Common myeloid progenitor, CD34-positive (primary cell): ENCODE measurements at places on chromosomes 7 and 10.

DNA sequence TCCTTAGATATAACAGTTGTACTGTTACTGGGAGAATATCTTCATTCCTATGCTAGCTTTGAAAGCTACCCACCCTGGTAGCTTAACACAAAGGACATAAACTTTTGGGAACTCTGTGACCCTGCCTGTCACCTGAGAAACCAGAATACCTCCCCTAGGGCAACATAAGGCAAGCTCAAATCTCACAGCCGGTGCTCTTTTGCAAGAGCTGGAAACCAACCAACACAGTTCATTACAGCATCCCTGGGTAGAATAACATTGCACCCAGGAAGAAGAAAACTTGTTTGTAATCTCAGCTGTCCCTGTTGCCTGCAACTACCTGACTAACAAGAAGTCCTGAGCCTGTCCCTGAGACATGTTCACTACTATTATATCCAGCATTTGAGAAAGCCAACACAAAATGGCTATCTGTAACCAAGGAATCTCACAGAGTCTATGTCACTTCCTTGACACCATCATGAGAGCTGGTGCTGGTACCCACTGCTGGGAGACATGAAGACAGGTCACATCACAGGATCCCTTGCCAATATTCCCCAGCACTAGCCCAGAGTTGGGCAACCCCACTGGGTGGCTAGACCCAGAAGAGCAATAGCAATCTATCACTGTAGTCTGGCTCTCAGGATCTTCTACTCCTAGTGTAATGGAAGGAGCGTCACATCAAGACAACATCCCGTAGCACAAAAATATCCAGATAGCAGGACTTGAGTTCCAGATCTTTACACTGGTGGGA is 31.3 kb downstream of the AKR1C3 start:
- H3K4me3 ChIP-seq = no peak overlapping the region
- H3K27ac ChIP-seq = no peak overlapping the region
- H3K36me3 ChIP-seq = no peaks in the 10 kb centered on the region
- no peaks in the 10 kb centered on the region for H3K4me1 ChIP-seq
- no peak for DNase-seq

DNA sequence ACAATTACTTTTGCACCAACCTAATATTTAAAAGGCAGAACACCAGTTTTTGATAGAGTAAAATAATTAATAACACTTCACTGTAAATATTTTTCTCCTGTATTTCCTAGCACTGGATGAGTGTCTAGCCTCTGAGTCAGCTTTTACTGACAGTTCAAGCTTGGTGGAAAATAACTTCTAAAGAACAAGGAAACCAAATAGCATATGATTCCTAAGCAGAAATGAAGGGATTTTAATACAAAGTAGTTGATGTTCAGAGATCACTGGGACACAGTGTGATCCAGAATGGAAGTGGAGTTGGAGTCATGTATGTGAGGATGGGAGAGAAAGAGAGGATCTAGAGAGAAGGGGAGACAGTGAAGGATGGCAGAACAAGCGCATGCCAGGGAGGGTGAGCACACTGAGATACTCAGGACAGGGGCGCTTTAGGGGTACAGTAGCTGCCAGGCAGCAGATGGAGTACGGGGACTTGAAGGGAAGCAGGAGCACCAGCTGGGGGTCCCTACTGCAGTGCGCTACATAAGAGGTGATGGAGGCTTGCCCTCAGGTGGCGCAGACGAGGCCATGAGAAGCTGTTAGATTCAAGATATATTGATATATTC is 117.9 kb upstream of the KLF6 start:
- H3K27me3 ChIP-seq = no peaks in the 10 kb centered on the region
- no peak for DNase-seq
- peaks cover 16% of the 10 kb centered on the region for H3K4me1 ChIP-seq
- no peak overlapping the region for H3K4me3 ChIP-seq
- H3K36me3 ChIP-seq = no peaks in the 10 kb centered on the region
- peak overlapping the region; percentile 16 for H3K27ac ChIP-seq

DNA sequence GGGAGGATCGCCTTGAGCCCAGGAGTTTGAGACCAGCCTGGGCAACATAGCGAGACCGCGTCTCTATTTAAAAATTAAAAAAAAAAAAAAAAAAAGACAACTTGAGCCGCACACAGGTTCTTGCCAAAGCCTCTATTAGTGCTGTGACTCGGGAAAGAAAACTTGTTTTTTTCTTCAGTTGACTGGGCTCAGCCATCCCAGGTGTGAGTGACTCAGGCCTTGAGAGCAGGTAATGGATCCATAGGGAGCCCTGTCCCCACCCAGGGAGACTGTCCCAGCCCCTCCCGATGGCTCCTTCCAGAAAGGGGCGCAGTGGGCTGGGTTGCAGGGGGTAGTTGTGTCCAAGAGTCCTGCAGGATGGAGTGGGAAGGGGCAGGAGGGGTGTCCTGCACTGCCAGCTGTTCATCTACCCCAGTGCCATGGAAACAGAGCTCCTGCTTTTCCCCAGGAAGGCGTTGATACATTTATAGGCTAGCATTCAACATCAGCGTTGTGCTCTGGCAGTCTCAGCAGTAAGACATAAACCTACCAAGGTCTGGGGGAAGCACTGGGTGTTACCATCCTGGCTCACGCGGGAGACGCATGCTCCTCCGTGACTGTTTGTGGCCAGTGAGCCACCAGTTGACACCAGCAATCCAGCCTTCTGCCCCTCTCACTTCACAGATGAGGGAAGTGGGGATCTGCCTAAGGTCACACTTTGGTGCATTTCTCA is 126.6 kb downstream of the CUX1 start:
- no peak overlapping the region for H3K27ac ChIP-seq
- no peak overlapping the region for H3K4me3 ChIP-seq
- no peaks in the 10 kb centered on the region for H3K27me3 ChIP-seq
- peaks cover 6% of the 10 kb centered on the region for H3K36me3 ChIP-seq
- H3K4me1 ChIP-seq = peaks cover 29% of the 10 kb centered on the region
- peak; percentile 31 for DNase-seq

- H3K36me3 ChIP-seq = no peaks in the 10 kb centered on the region
- H3K27ac ChIP-seq = no peak overlapping the region
- no peaks in the 10 kb centered on the region for H3K27me3 ChIP-seq
- DNase-seq = no peak
- H3K4me3 ChIP-seq = no peak overlapping the region
These were observed 650.5 kb downstream of the SORCS3 start for GRCh38 chr10:105291571-105291970.

DNA sequence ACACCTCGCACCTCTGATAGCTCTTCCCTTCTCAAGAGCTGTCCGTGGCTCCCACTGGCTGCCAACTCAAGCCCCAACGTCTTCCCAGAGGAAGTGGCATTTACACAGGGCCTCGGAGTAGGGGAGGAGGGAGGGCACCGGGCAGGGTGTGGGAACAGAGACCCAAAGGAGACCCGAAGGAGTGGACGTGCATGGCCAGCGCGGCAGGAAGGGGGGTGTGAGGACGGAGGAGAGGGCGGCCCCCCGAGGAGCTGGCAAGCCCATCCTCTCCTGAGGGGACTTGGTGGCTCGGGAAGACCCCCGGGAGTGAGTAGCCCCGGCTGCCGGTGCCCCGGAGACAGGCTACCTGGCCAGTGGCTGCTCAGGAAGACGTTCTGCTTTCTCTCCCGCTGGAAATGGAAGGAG is 85.9 kb downstream of the FOXL3 start:
- H3K27me3 ChIP-seq = no peaks in the 10 kb centered on the region
- H3K36me3 ChIP-seq = no peaks in the 10 kb centered on the region

GRCh38 chr7:157755741-157756140 is 418.9 kb downstream of the DNAJB6 start:
- H3K27me3 ChIP-seq = peaks cover 2% of the 10 kb centered on the region
- no peak overlapping the region for H3K4me3 ChIP-seq
- DNase-seq = no peak
- no peaks in the 10 kb centered on the region for H3K36me3 ChIP-seq

- H3K4me3 ChIP-seq = peak overlapping the region; percentile 32
- peaks cover 11% of the 10 kb centered on the region for H3K4me1 ChIP-seq
- no peaks in the 10 kb centered on the region for H3K36me3 ChIP-seq
These were observed 14.0 kb upstream of the RALA start for GRCh38 chr7:39609113-39609934.

DNA sequence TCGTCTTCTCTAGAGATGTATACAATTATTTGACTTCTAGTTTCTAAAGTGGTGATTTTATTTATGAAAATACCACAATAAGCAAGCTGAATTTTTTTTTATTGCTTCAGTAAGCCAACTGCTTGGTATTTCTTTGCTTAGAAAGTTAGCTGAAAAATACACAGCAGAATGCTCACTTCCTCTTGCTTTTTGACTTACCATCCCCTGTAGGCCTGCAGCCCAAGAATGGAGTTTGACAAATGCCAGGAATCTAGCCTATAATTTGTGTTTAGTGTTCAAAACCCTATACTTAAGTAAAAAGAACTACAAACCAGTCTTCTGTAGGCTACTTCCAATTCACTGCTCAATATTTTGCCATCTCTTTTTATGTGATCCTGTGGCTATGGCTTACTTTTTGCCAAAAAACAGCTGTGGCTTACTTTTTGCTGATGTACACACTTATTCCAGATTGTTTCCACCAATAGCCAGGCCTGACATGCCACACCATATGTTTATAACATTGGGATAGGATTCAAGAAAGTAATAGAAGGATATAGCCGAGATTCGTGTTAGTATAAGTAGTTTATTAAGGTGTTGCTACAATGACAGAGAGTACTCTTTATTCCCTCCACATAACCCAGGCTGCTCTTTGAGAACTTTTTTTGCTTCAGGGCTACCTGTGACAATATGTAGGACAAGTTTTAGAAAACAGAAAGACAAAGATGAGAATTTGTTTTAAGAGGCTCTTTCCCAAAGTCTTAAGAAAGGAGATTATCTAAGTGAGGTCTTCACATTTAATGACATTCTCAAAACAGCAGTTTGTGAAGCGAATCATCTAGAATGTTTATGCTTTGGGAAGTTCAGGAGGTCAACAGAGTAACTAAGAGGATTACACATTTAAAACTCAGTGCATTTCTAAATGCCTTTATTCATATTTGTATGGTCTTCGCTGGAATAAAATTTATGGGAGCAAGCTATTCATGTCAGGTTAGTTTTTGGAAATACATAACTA is 263.9 kb upstream of the FZD1 start:
- H3K4me1 ChIP-seq = no peaks in the 10 kb centered on the region
- H3K27me3 ChIP-seq = no peaks in the 10 kb centered on the region
- H3K27ac ChIP-seq = no peak overlapping the region
- H3K4me3 ChIP-seq = no peak overlapping the region
- no peaks in the 10 kb centered on the region for H3K36me3 ChIP-seq

DNA sequence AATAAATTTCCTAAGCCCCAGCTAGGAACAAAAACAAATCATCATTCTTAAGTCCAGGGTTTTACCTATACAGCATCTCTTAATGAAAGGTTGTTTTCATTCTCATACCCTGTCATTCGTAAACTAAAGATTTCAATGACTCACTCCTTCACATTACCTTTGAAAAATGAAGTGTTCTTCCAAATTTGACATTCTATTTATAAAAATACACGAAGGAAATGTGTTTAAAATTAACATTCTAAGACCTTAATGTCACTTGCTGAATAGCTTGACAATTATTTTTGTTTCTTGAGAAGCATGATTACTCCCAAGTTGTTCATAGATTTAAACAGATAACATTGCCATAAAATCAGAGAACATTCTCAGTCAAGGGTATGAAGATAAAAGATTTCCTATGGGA is 1188.3 kb upstream of the SORCS1 start:
- no peak for DNase-seq
- no peak overlapping the region for H3K4me3 ChIP-seq
- H3K27ac ChIP-seq = no peak overlapping the region
- H3K36me3 ChIP-seq = no peaks in the 10 kb centered on the region

DNA sequence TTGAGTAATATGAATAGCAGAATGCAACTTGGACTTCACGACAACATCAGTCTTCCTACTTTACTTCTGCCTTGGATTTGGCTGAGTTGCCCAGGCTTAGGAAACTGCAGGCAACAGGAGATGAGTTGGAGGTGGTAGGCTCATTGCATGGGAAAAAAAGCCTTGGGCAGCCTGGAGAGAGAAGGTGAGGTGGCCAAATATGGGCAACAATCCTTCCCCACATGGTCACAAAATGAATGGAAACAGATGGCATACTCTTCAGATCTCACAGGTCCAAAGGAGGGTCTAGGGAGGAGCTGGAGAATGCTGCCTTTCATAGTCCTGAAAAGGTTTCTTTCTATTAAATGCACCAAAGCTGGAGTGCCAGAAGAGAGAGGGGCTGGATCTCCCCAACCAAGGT is 128.6 kb upstream of the AOAH start:
- no peak overlapping the region for H3K4me3 ChIP-seq
- H3K27ac ChIP-seq = no peak overlapping the region
- no peaks in the 10 kb centered on the region for H3K27me3 ChIP-seq
- no peaks in the 10 kb centered on the region for H3K4me1 ChIP-seq

- H3K27ac ChIP-seq = no peak overlapping the region
- H3K27me3 ChIP-seq = no peaks in the 10 kb centered on the region
- DNase-seq = no peak
- H3K4me3 ChIP-seq = no peak overlapping the region
- no peaks in the 10 kb centered on the region for H3K4me1 ChIP-seq
- no peaks in the 10 kb centered on the region for H3K36me3 ChIP-seq
These were observed 88.0 kb downstream of the PDGFA start for GRCh38 chr7:431658-432111.

GRCh38 chr7:131596785-131597184 is 40.4 kb upstream of the PODXL start:
- no peaks in the 10 kb centered on the region for H3K4me1 ChIP-seq
- no peak overlapping the region for H3K4me3 ChIP-seq
- H3K27ac ChIP-seq = no peak overlapping the region
- DNase-seq = no peak
- no peaks in the 10 kb centered on the region for H3K27me3 ChIP-seq

DNA sequence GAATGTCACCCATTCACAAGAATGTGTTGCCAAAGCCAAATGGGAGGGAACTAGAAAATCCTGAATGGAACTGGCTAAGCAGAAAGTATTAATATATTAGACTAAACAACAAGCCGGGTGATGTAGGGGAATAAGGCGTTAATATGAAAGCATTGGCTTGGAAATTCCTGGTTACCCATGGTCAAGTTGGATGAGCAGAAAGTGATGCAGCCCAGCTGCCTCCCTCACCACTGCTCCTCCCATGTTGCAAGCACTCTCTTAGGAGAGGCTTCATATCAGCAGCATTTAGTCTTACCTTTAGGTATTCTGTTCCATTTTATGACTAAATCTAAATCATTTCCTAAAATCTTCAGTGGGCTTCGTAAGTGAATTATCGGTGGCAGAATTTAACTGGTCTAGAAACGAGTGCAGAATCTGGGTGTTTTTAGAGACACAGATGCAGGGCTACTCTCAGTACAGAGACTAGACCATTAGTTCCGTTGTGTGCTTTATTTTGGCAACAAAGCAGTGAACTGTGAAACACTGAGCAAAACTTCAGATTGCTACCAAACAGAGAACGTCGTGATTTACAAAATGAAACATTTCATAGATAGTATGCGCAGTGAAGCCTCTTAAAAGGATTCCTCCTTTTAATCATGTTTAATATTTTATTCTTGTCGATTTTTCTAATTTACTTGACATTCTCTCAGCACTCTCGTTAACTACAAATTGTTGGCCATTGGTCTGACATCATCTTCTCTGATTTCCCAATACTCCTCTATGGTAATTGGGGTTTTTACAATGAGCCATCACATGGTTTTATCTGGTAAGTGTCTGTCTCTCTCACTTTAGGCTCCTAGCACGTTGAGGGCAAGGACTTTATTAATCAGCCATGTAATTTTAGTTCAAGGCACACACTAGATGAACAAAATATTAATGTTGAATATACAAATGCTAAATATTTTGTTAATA is 22.0 kb upstream of the HGF start:
- no peaks in the 10 kb centered on the region for H3K27me3 ChIP-seq
- H3K4me3 ChIP-seq = no peak overlapping the region
- no peaks in the 10 kb centered on the region for H3K36me3 ChIP-seq
- DNase-seq = no peak
- H3K27ac ChIP-seq = no peak overlapping the region
